ENCODE measurements at places on chromosomes 13 and 19.
A peak's percentile ranks its signal among the peaks of the same experiment; 100 is the strongest.

- DNase-seq: peak; percentile 5
Observed at GRCh38 chr13:67438465-67438864, 208.3 kb upstream of the PCDH9 start.

DNA sequence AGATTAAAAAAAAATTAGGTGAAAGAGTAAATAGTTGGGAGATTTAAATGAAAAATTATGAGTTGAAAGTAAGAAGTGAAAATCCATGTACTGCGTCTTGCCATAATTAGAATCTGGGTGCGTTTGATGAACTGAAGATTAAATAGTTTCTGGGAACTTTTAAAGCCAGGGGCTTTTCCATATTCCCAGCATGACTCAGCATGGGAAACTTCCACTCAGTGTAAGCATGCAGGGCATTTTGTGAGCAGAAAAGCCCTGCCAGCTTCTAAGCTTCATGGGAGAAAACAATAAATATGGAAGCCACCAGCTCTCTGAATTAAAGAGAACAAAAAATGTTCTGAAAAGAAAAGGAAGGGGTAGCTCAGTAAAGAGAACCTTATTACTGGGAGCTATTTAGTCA is 62.0 kb upstream of the EDNRB start:
- DNase-seq: no peak

GRCh38 chr19:54439174-54439851 is 9.7 kb upstream of the LENG8 start:
- no peak for DNase-seq

DNA sequence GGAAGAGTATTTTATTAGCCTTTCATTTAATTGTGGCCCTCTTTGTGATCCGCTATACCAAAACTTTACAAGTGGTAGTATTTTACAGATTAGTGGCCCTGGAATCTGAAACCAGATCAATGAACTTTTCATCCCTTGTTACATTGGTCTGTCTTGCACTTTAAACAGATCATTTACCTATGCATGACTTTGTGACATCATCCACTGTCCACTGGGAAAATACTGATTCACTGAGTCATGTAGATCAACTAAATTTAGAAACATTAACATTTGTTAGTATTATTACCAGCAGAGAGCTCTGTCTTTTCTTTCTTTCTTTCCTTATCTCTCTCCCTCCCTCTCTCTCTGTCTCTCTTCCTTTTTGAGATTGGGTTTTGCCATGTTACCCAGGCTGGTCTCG is 17.5 kb downstream of the PCDH8 start:
- no peak for DNase-seq

GRCh38 chr19:17109962-17110598 is 34.5 kb downstream of the MYO9B start:
- DNase-seq: no peak

- no peak for DNase-seq
Observed at GRCh38 chr19:35015270-35015953, 14.9 kb upstream of the SCN1B start.

- DNase-seq: no peak
Observed at GRCh38 chr19:41601771-41602170, 25.1 kb downstream of the CEACAM4 start.

DNA sequence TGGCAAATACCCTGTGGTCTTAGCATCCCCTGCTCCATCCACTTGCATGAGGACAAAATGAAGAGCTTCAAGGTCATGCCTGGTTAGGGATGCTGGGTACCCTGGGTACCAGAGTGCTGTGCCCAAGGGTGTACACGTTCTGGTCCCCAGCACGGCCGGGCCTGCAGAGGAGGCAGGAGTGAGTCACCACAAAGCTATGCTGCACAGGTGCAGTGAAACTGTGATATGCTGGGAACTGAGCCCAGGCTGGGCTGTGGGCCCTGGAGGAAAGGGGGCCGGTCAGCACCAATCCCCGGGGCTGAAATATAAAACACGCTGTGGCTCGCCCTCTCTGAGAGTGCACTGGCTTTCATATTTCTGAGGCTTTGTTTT is 95.1 kb downstream of the TSHZ3 start:
- no peak for DNase-seq

DNA sequence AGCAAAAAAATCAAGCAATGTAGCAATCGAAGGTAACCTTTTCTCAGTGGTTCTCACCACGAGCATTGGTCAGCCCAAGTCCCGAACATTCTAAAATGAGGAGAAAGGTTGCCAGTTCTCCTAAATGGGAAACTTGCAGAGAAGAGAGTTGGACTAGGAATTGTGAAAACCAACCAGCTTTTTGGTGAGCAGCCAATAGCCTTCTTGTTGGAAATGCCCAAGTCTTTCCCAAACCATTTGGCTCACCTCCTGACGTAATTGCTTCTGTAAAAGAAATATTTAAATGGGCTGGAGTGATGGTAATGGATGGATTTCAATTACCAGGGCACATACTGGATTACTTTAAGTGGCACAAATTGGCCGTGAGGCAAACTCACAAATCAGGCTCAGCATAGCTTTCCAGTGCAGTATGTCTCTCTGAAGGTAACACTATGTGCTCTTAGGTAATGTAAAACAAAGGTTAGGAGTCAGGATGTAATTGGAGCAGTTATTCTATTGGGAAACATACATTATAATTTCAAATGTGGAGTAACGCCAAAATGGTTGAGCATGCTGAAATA is 423.2 kb downstream of the KLF5 start:
- no peak for DNase-seq

GRCh38 chr13:31444266-31444856 is 244.6 kb downstream of the B3GLCT start:
- DNase-seq: no peak

DNA sequence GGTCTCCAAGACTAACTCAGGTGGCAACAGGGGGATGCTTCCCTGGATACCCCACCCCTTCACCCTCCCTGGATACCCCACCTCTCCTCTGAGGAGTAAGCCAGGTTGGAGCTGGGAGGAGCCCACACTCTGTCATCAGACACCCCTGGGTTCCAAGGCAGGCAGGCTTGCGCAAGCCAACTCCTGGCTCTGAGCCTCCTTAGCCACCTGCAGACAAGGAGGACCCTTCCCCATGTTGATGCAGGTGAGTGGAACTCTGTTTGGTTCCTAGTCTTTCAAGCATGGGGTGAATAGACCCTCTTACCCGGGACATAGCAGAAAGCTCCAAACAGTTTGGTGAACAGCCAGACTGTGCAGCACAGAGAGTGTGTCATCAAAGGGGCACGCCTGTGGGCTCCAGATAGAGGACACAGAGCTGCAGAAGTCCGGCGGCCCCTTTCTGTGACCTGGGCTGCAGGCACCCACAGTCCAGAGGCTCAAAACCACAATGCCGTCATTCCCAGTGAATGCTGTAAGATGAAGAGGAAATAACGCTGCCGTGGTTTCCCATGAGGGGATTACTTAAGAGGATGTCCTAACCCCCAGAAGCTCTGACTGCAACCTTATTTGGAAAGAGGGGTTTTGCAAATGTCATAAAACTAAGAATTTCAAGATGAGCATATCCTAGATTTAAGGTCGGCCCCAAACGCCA is 12.1 kb upstream of the HAS1 start:
- DNase-seq: no peak
